Mucosa of descending colon (tissue), 3 donors: ENCODE measurements at places on chromosomes 4 and X.

GRCh38 chr4:156767911-156768415 is 203.6 kb downstream of the PDGFC start:
- no peak for DNase-seq

DNA sequence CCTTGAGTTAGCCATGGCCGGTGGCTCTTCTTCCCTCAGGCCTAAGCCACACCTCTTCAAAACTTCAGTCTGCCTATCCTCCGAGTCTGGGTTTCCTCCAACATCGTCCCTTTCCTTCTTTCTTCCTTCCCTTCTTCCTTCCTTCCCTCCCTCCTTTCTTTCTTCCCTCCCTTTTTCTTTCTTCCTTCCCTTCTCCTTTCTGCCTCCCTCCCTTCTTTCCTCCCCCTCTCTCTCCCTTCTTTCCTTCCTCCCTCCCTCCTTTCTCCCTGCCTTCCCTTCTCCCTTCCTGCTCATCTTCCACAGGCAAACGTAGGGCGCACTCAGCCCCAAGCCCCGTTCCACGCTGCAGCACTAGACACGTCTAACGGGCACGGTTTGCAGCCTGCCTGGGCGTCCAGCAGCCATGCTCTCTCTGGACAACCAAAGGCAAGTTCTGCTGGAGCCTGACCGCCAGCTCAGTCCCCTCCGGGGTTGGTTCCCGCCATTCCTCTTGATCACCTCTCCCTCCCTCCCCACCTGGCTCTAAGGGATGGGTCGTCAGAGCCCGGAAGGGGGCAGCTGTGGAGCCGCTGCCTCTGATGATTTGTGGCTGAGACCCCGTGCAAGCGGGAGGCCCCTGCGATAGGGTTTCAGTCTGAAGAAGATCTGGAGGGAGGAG is 34.1 kb upstream of the CLDN24 start:
- no peak for DNase-seq

DNA sequence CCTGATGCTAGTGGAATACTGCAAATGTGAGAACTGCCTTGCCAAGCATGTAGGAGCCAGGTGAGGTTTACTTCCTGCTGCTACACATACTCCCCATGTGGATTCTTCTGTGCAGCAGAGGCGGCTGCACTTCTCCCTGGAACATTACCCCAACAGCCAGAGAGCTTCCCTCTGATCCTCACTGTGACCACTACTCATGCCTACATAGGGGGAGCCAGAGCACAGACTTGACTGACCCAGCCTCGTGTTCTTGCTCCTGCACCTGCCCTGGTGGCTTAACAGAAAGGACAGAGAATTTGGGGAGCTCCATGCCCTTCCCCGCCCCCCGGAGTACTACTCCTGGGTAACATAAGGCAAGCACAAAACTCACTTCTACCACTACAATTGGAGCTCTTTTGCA is 38.4 kb downstream of the UGT2A2 start:
- no peak for DNase-seq

- no peak for DNase-seq
Measured at GRCh38 chrX:13001961-13002671, 27.2 kb downstream of the TMSB4X start.

DNA sequence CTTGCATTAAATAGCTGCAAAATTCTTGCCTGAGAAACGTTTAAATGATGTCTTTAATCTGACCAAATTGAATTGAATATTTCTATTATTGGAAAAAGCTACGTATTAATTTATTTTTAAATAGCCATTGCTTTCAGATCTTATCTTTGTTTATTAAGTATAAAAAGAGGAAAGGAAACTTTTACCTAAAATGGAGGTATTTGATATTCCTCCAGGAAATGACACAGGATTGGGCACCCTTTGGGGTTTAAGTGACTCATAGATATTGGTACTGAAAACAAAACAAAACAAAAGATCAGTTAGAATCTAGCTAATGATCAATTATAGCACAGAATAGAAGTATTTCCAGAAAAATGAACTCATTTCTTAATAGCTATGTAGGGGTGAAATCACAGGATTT is 34.1 kb downstream of the PLS3 start:
- no peak for DNase-seq

GRCh38 chr4:7003879-7004240 is 39.3 kb upstream of the TADA2B start:
- no peak for DNase-seq

DNA sequence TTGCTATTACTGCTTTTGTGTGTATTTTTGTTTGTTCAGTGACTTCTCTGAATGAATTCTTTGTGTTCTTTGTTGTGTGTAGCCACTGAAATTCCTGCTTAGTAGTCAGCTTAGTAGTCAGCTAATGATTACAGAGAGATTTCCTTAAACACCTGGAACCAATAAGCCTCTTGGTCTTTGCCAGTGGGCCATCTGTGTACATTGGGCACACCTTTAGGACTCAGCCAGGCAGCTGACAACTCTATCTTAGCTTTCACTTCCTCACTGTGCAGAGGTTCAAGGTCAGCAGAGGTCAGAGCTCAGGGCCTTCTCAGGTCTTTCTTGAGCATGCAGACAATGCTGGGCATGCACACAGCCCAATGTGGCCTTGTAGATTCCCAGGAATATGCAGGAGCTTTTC is 59.3 kb downstream of the RWDD4 start:
- no peak for DNase-seq

DNA sequence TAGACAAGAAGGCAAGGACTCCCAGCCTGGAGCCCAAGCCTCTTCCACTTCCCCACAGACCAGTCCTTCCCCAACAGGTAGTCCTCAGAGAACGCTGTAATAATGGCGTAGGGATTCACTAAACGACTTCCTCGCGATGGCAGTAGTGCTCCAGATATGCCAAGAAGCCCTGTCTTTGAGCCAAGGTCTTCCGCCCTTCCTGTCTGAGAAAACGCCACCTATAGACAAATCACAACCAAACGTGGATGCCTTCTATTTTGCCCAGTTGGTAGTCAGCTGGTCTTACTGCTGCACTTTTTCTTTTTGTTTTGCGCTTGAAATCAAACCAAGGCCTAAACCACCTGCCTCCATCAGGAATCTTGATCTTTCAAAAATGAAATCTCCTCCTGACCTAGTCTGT is 203.3 kb downstream of the OR13H1 start:
- DNase-seq = no peak

GRCh38 chr4:184983672-184984356 is 34.5 kb upstream of the HELT start:
- DNase-seq = peak; percentile 77

GRCh38 chr4:182846036-182846435 is 71.2 kb downstream of the DCTD start:
- no peak for DNase-seq

GRCh38 chrX:119607018-119607389 is 780 bp upstream of the NKRF start:
- no peak for DNase-seq

GRCh38 chrX:136094962-136095361 is 52.4 kb upstream of the FHL1 start:
- no peak for DNase-seq

DNA sequence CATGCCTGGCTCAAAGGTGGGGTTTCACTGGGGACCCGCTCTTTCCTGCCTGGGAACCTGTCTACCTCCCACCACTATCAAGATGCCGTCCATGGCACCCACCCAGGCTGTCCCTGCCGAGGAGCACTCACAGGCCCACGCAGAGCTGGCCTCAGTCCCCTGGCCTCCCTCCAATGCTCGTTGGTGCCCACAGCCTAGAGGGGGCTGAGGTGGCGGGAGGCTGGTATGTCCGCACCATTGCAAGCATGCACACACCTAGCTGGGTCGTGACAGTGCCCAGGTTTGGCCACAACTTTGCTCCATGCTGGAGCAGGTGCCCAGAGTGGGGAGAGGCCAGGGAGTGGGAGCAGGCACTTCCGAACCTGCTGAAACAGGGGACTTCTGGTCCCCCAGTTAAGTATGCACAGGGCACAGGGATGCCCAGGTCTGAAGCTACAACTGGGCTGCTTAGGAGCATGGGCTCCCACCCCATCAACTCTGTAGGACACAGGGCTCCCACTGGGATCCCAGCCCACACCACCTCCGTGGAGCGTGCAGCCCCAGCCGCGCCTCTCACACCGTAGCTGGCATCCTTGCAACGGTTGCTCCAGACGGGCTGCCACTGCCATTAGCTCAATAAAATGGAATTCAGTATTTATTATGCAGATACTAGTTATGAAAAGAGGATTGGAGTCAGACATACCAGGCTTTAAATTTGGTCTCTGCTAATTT is 1376.1 kb upstream of the TENM3 start:
- no peak for DNase-seq

GRCh38 chr4:25863347-25863784 is 578 bp upstream of the SEL1L3 start:
- DNase-seq = peak; percentile 90

DNA sequence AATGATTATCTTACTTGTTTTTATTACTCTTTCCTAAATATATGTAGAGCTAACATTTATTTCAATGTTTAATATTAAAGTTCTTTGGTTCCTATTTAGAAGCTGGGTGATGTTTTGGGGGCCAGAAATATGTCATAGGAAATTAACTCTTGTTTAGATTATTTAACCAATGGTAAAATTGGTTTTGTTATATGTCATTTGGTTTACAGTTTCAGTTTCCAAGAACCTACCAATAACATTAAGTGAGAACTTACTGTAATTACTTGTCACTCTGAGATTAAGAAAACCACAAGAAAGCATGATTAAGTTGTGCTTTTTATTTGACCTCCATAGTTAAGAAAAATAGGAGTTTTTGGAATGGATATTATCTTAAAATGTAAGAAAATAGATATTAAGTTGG is 121.2 kb downstream of the NDST3 start:
- DNase-seq = no peak

GRCh38 chr4:10837151-10837550 is 152.6 kb upstream of the CLNK start:
- DNase-seq = no peak

GRCh38 chr4:147839663-147840062 is 107.8 kb downstream of the ARHGAP10 start:
- DNase-seq = no peak

GRCh38 chr4:153084980-153085630 is 119.1 kb upstream of the TRIM2 start:
- peak; percentile 84 for DNase-seq

GRCh38 chr4:71009890-71010588 is 16.6 kb downstream of the DCK start:
- no peak for DNase-seq

DNA sequence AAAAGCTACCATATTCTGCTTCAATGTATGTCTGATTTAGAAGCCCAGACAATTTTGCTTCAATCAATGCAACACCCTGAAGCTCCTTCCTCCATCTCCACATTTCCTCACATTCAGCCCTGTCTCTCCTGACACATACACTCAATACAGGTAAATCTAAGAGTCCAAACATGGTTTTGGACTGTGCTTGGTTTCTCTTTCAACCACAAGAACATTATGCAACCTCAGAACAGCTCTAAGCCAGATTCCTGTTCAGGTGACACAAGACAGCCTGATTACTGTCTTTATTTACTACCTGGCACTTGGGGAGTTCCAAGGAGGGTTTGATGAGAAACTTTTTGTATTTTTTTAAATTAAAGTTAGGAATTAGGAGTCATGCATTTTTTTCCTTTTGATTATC is 307.5 kb upstream of the SLIT2 start:
- DNase-seq = no peak

DNA sequence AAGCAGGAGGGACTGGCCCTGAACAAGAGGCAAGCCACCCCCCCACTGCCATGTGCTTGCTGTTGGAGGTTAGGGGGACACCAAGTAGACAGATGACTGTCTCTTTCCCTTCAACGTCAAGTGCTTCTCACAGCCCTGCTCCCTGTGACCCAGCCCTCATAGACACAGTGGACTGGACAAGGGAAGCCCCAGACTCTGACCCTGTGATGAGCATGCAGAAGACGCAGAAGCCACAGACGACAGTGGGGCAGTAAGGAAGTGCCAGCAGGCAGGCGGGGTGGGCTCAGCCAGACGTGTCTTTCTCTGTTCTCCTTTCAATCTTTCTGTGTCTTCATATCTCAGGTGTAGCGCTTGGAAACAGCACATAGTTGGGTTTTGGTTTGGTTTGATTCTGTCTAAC is 2.4 kb upstream of the L1CAM start:
- no peak for DNase-seq

DNA sequence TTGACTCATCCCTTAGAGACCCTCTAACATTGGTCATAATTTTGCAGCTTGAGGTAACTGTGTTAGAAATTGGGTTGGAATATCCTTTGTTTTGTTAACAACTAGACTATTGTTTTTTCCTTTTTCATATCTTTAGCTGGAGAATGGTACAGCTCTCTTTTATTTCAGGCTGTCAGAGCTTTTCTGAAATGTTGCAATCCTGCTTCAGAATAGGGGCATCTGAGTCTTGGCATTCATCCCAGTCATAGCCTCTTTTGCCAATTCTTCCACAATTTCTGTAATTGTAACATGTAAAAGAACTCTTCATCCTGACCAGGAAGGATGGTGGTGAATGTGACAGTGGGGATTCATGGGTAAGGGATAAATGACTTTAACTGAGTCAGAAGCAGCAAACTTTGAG is 128.7 kb downstream of the FHIP1A start:
- DNase-seq = no peak

DNA sequence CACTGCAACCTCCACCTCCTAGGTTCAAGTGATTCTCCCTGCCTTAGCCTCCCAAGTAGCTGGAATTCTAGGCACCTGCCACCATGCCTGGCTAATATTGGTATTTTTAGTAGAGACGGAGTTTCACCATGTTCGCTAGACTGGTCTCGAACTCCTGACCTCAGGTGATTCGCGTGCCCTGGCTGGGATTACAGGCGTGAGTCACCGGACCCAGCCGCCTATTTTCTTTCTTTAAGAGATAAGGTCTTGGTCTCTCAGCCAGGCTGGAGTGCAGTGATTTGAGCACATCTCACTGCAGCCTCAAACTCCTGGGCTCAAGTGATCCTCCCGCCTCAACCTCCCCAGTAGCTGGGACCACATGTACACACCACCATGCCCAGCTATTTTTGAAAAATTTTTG is 166.5 kb downstream of the DHRSX start:
- no peak for DNase-seq

- DNase-seq = no peak
Measured at GRCh38 chrX:152642931-152643564, 5.4 kb downstream of the GABRQ start.

- no peak for DNase-seq
Measured at GRCh38 chr4:1601533-1601835, 82.6 kb downstream of the FAM53A start.

DNA sequence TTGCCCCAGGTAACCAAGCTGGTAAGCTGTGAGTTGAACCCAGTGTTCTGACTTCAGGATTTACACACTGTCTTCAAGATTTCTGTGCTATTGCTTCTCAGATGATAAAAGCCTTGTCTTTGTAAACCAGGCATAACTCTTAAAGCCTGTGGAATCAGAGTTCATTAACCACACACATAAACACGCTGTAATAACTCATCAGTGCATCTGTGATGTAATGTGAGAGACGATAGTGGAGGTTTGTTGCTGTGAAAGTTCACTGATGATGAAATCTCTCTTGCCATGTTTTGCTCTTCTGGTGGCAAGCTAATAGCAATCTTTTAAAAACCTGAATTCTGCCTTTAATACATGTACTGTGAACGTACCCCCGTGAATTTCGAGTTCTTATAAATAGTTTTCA is 41.5 kb downstream of the CLCN4 start:
- no peak for DNase-seq
